ENCODE measurements at places on chromosomes 7 and 10. TPM values are rescaled to one million over a fixed set of nuclear protein-coding genes. Genes with fewer than 3 reads are reported as not detected.

- DNase-seq, result no peak
These were observed 89.1 kb downstream of the STRA8 start for GRCh38 chr7:135322571-135323340.

- DNase-seq, result no peak
These were observed 93.6 kb downstream of the VOPP1 start for GRCh38 chr7:55478700-55479099.

GRCh38 chr7:875051-875450 lies 1.3 kb upstream of the GET4 start:
- no peak for DNase-seq

GRCh38 chr7:42677751-42678699 lies 233.8 kb downstream of the C7orf25 start:
- DNase-seq, result no peak

DNA sequence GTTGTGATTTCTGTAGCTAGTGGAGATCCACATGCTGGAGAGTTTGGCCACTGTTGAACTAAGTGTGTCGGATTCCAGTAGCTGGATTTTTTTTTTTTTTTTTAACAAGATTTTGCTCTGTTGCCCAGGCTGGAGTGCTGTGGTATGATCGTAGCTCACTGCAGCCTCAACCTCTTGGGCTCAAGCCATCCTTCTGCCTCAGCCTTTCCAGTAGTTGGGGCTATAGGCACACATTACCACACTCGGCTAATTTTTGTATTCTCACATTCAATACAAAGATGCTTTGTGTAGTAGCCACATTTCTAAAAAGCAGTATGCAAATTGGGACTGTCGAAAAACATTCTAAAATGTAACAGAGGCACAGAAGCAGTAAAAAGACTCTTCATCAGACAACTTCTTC lies 63.5 kb downstream of the RABGEF1 start:
- DNase-seq, result no peak

- peak; percentile 77 for DNase-seq
These were observed 192.3 kb downstream of the REEP3 start for GRCh38 chr10:63713191-63714144.

GRCh38 chr10:123583639-123584418 lies 82.3 kb upstream of the GPR26 start:
- peak; percentile 38 for DNase-seq

- DNase-seq, result peak; percentile 45
These were observed 138.9 kb upstream of the CDK13 start for GRCh38 chr7:39811161-39811614.

DNA sequence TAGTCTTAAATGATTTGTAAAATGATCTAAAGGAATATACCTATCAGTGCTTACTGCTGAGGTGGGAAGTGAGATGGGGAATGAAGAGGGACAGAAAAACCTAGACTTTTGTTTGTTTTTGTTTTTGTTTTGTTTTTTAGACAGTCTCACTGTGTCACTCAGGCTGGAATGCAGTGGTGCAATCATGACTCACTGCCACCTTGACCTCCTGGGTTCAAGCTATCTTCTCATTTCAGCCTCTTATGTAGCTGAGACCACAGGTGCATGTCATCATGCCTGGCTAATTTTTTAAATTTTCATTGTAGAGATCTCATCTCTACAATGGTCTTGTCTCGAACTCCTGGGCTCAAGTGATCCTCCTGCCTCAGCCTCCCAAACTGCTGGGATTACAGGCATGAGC lies 116.4 kb upstream of the SEM1 start:
- DNase-seq, result no peak

DNA sequence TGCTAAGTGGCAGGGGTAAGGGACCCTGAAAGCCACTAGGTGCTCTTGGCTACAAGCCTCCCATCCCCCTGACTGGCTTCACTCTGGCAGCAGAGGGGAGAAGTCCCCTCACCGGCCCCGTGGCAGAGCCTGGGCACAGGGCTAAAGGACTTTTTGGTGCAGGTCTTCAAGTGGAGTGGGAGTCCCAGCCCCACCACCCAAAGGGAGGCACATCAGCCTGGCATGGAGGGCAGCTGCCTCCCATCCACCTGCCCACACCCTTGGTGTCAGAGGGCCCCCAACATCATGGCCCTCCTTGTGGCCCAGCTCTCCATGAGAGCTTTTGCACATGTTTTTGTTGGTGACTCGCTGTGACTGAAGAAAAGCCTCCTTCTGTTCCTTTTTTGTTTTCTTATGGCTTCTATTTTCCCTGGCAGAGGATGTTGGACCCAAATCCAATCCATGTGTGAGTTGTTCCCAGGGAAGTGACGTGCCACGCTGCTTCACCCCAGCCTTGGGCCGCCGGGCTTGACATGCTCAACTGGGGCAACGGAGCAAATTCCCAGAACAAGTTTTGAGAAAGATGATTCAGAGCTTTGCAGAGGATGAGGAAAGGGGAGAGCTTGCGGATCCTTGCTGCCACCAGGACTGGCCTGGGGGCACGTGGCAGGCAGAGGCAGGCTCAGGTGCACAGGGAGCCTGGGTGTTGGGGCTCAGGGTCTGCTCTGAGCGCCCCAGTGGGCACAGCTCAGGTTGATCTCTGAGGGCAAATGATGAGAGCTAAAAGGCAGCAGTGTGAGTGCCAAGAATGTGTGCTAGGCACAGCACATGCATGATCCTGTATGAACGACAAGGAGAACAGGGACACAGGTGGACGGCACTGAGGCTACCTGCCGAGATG lies 1.9 kb upstream of the AEBP1 start:
- no peak for DNase-seq

DNA sequence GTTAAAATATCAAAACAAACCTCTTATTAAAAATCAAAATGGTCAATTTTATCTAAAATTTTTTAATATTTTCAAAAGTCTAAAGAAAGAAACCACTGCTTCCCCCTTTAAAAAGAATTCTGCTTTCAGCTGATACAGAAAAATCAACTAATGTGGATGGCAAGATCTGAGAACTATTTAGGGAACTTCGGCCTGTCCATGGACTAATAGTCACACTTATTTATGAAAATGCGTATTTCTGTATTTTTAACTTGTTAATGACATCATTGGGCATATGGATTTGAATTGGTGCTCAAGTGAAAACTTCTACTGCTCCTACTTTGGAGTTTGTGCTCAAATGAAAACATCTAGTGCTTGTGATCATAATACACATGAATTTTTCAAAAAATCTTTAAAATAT lies 31.9 kb downstream of the RNLS start:
- DNase-seq, result no peak

- DNase-seq, result no peak
These were observed 127.1 kb downstream of the AOAH start for GRCh38 chr7:36597090-36597773.

GRCh38 chr10:133245439-133246235 lies 8.0 kb downstream of the VENTX start:
- DNase-seq, result no peak

GRCh38 chr10:31819391-31819820 lies 109.2 kb downstream of the ARHGAP12 start:
- no peak for DNase-seq

- no peak for DNase-seq
These were observed 182.2 kb upstream of the SVIL start for GRCh38 chr10:29816801-29817558.

- no peak for DNase-seq
These were observed 42.7 kb downstream of the FRMPD2 start for GRCh38 chr10:48231699-48232315.

Gene C10orf143
- polyA plus RNA-seq, result 4.7 TPM

Gene PRSS37
- 1.0 TPM for polyA plus RNA-seq

Gene IFT22
- 69.9 TPM for polyA plus RNA-seq

Gene EN2
- polyA plus RNA-seq, result 0.23 TPM

Gene IGFBP1
- polyA plus RNA-seq, result 0.90 TPM

Gene HOXA1
- 4.0 TPM for polyA plus RNA-seq

Gene CYP2C8
- 4.4 TPM for polyA plus RNA-seq

All from left renal pelvis (tissue), 4 donors.